Inflammatory macrophage (primary cell): ENCODE measurements at places on chromosomes 12 and 14.

DNA sequence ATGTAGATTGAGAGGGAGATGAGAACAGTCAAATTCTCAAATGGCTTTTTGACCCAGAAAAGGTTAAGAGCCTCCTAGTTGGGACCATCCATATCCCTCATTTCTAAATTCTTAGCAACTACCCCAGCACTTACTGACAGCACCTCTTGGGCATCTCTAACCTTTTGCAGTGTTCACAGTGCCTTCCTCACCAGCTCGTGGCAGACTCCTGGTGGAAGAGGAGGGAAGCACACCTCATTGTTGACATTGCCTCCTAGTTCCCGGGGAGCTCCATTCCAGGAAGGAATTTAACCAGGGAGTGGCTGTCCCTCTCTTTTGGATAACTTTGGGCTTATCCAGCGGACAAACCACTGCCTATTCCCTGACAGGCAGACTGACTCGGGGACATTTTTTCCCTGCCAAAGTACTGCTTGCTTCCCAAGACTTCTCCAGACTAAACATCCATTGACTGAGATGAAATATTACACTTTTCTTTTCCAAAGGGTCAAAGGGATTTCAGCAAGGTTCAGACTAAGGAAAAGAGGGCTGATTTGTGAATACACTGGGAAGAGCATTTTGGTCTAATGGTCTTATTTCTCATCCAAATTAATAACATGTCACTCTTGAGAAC is 9.0 kb upstream of the OR6J1 start:
- peak; percentile 72 for DNase-seq

GRCh38 chr12:28961948-28962384 is 187.1 kb upstream of the FAR2 start:
- no peak for DNase-seq

- no peak for DNase-seq
These were observed 11.5 kb upstream of the KDM2B start for GRCh38 chr12:121592320-121592719.

- DNase-seq: no peak
These were observed 83.3 kb downstream of the SSPN start for GRCh38 chr12:26278666-26279065.

DNA sequence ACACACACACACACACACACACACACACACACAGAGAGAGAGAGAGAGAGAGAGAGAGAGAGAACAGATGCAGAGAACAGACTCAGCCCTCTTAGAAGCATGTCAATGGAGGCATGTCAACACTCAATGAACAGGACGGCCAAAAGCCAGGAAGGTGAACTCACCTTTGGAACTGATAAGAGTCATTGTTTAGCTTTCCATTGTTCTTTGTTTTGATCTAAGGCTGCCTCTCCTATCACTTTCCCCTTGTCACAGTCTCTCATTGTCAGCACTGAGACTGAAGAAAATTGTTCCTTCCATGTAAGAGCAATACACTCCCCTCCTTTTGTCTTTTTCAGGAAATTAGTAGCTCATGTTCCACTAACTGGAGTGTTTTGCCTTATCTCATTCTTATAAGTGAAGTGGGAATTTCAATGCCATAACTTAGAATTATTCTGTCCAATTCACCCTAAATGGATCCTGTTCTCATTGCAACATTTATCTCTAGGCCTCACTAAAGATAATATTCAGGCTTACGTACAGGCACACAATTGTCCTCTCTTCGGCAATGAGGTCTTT is 218.0 kb downstream of the DUSP6 start:
- no peak for DNase-seq

GRCh38 chr12:111248236-111249017 is 120.5 kb downstream of the PHETA1 start:
- peak; percentile 89 for DNase-seq

- DNase-seq: no peak
These were observed 136.7 kb downstream of the GPR135 start for GRCh38 chr14:59328454-59328853.

DNA sequence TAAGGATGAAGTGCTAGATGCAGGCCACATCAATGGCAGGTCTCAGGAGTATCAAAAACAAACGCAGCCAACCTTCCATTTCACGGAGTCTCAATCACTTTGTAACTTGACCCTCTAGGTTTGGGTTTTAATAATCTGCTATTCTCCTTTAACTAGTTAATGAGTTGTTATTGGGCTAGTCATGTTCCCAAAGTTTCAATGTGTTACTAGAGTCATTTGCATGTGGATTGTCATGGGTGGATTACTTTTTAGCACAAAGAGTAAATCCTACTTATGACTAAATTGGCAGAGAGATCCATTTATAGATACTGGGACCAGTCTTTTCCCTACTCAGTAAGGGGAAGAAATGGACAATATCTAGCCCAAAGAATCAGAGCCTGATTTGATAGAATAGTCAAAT is 151.0 kb downstream of the BCAT1 start:
- no peak for DNase-seq

GRCh38 chr12:123106640-123107359 is 44.1 kb downstream of the PITPNM2 start:
- peak; percentile 79 for DNase-seq

DNA sequence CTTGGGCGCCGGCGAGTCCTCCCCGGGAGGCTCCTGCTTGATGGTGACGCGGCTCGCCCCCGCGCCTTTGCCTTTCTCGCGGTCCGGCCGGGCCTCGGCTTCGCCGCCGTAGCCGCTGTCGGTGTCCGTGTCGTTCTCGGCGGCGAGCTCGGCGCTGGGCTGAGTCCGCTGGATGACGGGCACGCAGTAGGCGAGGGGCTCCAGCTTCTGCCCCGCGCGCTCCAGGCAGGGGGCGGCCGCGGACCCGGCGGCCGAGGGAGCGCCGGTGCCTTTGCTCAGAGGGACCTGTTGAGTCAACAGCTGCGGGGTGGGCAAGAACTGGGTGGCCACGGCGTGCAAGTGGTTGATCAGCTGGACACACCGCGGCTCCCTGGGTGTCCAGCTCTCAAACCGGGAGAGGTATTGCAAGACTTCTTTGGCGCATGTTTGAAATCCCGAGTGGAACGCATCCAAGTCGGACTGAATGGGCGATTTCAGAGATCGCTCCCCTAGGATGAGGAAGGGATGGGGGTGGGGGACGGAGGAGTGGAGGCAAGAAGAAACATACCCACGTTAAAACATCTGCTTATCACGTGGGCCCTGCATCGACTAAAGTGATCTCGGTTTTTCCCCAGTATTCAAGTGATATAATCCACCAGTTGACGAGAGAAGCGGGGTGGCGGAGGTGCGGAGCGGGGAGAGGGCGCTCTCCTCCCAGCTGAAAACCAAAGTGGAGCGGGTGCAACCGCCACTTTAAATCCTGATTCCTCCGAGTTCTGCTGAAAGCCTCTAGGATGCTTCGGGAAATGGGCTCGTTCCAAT is 2.0 kb downstream of the BHLHE41 start:
- peak; percentile 80 for DNase-seq

GRCh38 chr12:3896356-3896755 is 23.2 kb upstream of the PARP11 start:
- peak; percentile 66 for DNase-seq

- DNase-seq: no peak
These were observed 292.6 kb upstream of the CAND1 start for GRCh38 chr12:66976526-66976925.
